Activated CD4-positive, alpha-beta memory T cell treated with anti-CD3 and anti-CD28 coated beads, Interleukin-2, amount 10 ng/mL, durations not matched to agents 7 days and 5 days (primary cell): ENCODE measurements at places on chromosomes 4 and X. TPM values are rescaled to one million over a fixed set of nuclear protein-coding genes. Genes with fewer than 3 reads are reported as not detected.

- H3K36me3 ChIP-seq = peaks cover 26% of the 10 kb centered on the region
- H3K4me3 ChIP-seq = no peak overlapping the region
- peaks cover 11% of the 10 kb centered on the region for H3K4me1 ChIP-seq
- no peaks in the 10 kb centered on the region for H3K27me3 ChIP-seq
- H3K27ac ChIP-seq = no peak overlapping the region
- DNase-seq = no peak
These were observed 12.3 kb downstream of the USP11 start for GRCh38 chrX:47245156-47245555.

- no peak overlapping the region for H3K27ac ChIP-seq
- no peaks in the 10 kb centered on the region for H3K36me3 ChIP-seq
- H3K27me3 ChIP-seq = peaks cover 2% of the 10 kb centered on the region
- H3K4me3 ChIP-seq = no peak overlapping the region
- no peak for DNase-seq
- no peaks in the 10 kb centered on the region for H3K4me1 ChIP-seq
These were observed 22.5 kb downstream of the ELF2 start for GRCh38 chr4:139154538-139154937.

DNA sequence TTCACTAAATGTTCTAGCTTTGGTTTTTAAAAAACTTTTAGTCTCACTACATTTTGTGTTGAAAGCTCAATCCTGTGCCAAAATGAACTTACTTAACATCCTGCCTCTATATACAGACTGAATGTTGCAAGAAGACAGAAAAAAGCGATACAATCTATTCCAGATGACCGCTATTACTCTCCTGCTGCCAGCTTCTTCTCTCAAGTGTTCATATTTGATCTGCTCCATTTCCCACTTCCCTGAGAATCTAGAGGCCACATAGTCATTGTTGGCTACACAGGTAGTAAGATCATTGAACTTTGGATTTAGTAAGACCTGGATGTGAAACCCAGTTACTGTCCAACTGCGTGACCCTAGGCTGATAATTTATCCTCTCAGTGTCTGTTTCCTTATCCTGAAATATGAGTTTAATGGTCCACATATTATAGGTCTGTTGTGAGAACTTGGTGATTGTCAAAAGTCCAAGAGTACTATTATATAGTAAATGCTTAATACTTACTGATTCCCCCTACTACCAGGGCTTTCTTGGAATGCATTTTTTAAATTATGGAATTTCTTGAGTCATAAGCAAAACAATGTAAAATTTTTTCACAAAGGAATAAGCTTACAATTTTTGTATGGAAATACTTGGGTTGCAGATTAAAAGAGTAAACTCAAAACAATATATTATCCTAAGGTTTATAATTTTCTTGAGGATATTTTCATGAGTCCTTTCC is 976.8 kb upstream of the ADGRL3 start:
- H3K27ac ChIP-seq = no peak overlapping the region
- H3K4me1 ChIP-seq = no peaks in the 10 kb centered on the region
- H3K27me3 ChIP-seq = no peaks in the 10 kb centered on the region
- no peaks in the 10 kb centered on the region for H3K36me3 ChIP-seq

The SLC10A6 gene
- total RNA-seq = not detected

DNA sequence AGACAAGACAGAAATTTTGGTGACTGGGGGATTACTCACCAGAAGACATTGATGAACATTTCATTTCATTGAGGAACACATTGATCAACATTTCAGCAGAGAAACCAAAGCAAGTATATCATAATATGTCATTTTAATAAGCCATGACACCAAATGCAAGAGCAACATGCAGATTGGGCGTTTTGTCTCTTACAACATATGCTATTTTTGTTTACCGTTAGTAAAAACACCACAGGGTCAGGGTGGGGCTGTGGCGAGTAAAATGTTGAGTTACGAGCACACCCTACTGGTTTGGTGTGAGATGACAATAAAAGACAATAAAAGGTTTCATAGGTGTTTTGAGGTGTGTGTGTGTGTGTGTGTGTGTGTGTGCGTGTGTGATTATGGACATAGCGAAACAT is 294.5 kb downstream of the PDGFC start:
- no peaks in the 10 kb centered on the region for H3K27me3 ChIP-seq
- DNase-seq = no peak
- H3K4me1 ChIP-seq = no peaks in the 10 kb centered on the region

DNA sequence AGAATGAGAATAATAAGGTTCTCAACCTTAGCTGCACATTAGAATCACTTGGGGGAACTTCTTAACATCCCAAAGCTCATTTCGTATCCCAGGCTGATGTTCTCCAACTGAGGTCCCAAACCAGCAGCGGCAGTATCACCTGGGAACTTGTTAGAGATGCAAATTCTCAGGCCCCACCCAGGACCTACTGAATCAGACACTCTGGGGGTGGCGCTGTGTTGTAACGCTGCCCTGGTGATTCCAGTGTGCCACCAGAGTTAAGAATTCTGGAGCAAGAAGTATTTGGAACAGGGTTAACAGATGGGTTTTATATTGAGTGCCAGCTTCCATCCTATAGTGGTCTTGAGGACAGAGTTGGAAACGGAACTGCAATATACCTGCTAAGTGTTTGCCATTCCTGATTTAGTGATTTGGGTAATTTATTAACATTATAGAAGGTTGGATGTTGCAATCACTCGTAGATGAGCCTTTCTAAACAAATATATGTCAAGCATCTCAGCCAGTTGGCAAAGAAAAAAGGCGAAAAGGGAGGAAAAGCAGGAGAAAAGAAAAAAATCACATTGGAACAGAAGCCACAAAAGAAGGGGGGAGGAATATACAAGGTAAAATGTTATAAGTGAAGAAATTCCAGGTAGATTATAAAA is 141.0 kb downstream of the ARX start:
- no peak overlapping the region for H3K4me3 ChIP-seq
- H3K27ac ChIP-seq = no peak overlapping the region
- H3K4me1 ChIP-seq = peaks cover 3% of the 10 kb centered on the region
- peaks cover 2% of the 10 kb centered on the region for H3K36me3 ChIP-seq

The MXRA5 gene
- not detected for total RNA-seq

DNA sequence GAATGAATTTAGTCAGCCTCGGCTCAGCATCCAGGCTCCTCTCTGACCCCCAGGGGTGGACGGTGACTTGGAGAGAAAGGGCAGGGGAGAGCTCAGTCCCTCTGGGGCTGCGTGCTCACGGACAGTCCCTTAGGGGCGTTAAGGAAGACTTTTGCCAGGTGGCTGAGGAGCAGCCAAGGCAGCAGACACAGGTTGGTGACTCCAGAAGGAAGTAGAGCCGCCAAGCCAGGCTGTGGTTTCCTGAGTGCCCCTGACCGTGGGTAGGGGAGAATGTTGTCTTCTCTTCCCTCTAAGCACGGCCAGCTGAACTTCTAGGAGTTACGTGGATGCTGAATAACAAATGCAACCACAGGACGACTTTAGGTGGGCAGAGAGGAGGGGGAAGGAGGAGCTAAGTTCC is 91.0 kb upstream of the MTM1 start:
- peaks cover 55% of the 10 kb centered on the region for H3K4me1 ChIP-seq
- H3K27me3 ChIP-seq = no peaks in the 10 kb centered on the region
- peaks cover 9% of the 10 kb centered on the region for H3K36me3 ChIP-seq
- H3K27ac ChIP-seq = peak overlapping the region; percentile 95
- DNase-seq = no peak

GRCh38 chr4:23981328-23981727 is 91.5 kb upstream of the PPARGC1A start:
- no peak overlapping the region for H3K27ac ChIP-seq
- no peak for DNase-seq
- no peak overlapping the region for H3K4me3 ChIP-seq
- H3K4me1 ChIP-seq = no peaks in the 10 kb centered on the region
- no peaks in the 10 kb centered on the region for H3K27me3 ChIP-seq

- H3K27me3 ChIP-seq = peaks cover 2% of the 10 kb centered on the region
- no peaks in the 10 kb centered on the region for H3K36me3 ChIP-seq
- no peak for DNase-seq
- H3K4me3 ChIP-seq = no peak overlapping the region
- H3K27ac ChIP-seq = no peak overlapping the region
These were observed 245.2 kb upstream of the TET2 start for GRCh38 chr4:104901438-104901837.

DNA sequence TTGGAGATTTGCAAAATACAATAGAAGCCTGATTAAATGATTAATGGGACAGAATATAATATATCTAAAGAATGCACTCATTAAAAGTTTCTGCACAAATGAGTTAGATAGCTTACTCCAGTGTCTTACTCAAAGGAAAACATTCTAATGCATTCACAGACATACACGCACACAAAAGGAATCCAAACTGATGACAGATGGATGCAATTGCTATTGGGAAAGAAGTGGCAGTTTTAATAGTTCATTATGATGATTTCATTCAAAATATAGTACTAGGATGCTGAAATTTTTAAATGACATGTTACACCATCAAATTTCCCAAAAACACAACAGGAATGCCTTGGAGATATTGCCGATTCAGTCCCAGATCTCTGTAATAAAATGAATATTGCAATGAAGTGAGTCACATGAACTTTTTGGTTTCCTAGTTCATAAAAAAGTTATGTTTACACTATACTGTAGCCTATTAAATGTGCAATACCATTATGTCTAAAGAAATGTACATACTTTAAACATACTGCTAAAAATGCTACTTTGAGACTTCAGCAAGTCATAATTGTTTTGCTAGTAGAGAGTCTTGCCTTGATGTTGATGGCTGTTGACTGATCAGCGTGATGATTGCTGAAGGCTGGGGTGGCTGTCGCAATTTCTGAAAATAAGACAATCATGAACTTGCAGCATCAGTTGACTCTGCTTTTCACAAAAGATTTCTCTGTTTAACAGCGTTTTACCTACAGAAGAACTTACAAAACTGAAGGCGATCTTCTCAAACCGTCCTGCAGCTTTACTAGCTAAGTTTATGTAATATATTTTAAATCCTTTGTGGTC is 45.6 kb downstream of the BBS12 start:
- DNase-seq = no peak
- no peaks in the 10 kb centered on the region for H3K4me1 ChIP-seq
- H3K27me3 ChIP-seq = peaks cover 5% of the 10 kb centered on the region
- H3K4me3 ChIP-seq = no peak overlapping the region

GRCh38 chr4:6235012-6235411 is 34.6 kb upstream of the WFS1 start:
- peaks cover 5% of the 10 kb centered on the region for H3K27me3 ChIP-seq
- no peaks in the 10 kb centered on the region for H3K4me1 ChIP-seq
- no peak for DNase-seq
- H3K36me3 ChIP-seq = no peaks in the 10 kb centered on the region
- no peak overlapping the region for H3K4me3 ChIP-seq
- H3K27ac ChIP-seq = no peak overlapping the region

The NAAA gene
- total RNA-seq = 38.7 TPM

The TIGD4 gene
- total RNA-seq = 0.35 TPM

The GUCY1B1 gene
- not detected for total RNA-seq

The RAB41 gene
- total RNA-seq = not detected

The NALF2 gene
- 0.20 TPM for total RNA-seq

The SYTL4 gene
- total RNA-seq = not detected

The UXT gene
- total RNA-seq = 167 TPM

DNA sequence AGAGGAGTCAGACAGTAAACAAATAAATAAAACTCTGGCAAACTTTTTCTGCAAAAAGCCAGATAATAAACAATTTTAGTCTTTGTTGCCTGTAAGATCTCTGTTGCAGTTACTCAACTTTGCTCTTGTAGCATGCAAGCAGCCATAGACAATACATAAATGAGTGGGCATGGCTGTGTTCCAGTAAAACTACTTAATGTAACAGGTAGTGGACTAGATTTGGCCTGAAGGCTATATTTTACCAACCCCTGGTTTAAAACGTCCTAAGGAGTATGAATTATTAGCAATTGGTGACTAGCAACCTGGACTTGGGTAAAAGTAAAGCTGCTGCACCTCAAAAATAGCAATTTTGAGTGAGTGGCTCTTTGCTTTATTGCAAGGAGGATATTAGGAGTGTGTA is 30.9 kb downstream of the SLAIN2 start:
- no peak for DNase-seq
- H3K27me3 ChIP-seq = no peaks in the 10 kb centered on the region
- H3K27ac ChIP-seq = no peak overlapping the region
- peaks cover 9% of the 10 kb centered on the region for H3K36me3 ChIP-seq
- H3K4me3 ChIP-seq = no peak overlapping the region

DNA sequence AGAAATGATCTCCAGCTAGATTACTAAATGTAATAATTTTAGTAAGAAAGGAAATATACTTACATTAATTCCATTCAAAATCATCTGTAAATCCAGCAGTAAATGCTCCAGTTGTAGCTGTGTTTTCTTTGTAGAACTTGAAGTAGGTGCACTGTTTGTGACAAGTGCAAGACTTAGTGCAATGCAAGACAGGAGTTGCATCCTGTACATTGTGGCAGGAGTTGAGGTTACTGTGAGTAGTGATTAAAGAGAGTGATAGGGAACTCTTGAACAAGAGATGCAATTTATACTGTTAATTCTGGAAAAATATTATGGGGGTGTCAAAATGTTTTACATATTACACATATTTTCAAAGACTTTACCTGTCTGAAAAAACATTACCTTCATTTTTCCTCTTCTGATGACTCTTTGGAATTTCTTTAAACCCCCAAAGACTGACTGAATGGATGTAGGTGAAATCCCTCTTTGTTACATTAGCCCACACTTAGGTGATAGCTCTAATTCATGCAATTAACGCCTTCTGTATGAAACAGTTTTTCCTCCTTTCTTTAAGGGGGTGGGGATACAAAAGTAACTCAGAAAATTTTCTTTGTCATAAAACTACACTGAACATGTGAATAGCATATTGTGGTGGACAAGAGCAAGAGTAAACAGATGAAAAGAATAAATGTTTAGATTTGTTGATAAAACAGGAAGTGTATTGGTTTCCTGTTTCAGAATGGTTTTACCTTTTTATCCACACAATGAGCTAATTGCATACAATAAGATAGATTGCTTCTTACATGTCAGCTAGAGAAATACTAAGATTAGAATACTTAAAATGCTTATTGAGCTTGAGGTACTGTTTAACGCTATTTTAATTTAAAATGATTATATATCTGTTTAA is at the start of gene IL2:
Gene IL2 (minus strand): TSS at position 495 of the 886 bp plus-strand sequence. CDS start 285 bp downstream, at position 210.
- H3K4me3 ChIP-seq = peak within 1 kb of the TSS; percentile 53
- peak within 1 kb of the TSS; percentile 65 for H3K27ac ChIP-seq
- DNase-seq = no peak

The HTR2C gene
- not detected for total RNA-seq

GRCh38 chr4:185830263-185830994 is 18.4 kb upstream of the SORBS2 start:
- no peak for DNase-seq
- H3K27ac ChIP-seq = no peak overlapping the region
- H3K27me3 ChIP-seq = no peaks in the 10 kb centered on the region
- H3K4me3 ChIP-seq = no peak overlapping the region
- H3K4me1 ChIP-seq = no peaks in the 10 kb centered on the region
